ENCODE measurements at places on chromosomes 16 and 17.

GRCh38 chr17:78903101-78903779 is at the start of gene CEP295NL:
TSS of gene CEP295NL (minus strand) at chr17:78903201. CDS start at chr17:78901828, 1,373 bp downstream.
- DNase-seq, result no peak

DNA sequence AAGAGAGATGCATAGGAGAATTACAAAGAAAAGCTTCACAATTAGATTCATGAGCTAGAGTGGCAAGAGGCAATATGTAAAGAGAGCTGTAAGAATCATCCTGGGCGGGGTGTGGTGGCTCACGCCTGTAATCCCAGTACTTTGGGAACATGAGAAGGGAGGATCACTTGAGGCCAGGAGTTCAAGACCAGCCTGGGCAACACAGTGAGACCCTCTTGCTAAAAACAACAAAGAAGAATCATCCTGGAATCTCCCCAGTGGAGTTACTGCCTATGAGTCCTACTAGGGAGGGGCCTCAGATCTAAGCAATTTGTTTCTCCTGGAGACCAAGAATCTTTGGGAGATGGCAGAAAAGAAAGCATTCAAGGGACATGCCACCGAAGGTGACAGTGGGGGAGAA is 119.1 kb downstream of the HIC1 start:
- no peak for DNase-seq

DNA sequence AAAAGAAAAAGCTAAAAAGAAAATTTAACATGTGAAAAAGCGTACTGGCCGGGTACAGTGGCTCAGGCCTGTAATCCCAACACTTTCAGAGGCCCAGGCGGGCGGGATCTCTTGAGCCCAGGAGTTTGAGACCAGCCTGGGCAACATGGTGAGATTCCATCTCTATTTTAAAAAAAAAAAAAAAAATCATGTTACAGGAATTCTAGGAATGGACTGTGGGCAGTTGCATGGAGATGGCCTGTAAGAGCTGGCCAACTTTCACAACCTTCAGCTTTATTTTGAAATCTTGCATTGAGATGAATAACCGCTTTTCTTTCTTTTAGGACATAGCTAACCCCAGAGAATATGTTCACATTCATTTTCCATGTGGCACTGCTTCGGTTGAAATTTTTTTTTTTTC is 8.2 kb upstream of the CIAO3 start:
- no peak for DNase-seq

GRCh38 chr17:40363111-40363827 is 1.3 kb downstream of the GJD3 start:
- no peak for DNase-seq

GRCh38 chr17:1422885-1423284 is 22.9 kb upstream of the YWHAE start:
- no peak for DNase-seq

DNA sequence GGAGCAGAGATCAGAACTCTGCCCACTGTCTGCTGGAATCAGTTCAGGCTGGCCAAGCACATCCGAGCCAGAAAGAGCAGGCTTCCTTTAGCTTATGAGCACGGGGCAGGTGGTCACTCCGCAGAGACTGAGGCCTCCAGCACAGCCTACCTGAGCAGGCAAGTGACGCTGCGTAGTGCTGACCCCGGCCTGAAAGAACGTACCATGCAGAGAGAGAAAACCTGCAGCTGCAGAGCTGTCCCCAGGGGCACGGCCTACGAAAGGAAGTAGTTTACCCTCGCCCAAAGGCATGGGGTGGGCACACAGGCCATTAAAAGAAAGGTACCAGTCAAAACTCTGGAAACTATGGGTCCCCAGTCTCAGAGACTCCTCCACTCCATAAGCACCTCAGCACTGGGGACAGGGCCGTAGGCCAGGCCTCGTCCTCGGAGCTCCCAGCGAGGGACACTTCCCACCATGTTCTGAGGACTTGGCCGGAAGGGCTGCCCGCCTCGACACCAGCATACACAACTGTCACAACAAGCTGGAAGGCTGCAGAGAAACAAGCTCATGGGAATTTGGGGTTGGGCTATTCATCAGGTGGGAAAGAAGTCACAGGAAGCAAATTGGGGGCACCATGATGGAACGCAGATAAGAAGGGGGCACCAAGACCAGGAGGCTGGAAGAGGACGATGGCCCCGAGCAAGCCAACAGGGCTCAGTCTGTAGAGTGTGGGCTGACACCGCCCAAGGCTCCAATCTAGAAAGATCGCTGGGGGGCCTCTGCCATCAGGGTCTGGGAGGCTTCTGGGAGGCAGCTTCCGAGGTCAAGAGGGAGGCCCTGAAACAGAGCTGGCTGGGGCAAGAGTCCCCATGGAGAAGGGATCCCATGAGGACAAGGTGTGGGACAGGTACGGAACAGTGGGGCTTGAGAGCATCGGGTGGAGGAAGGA is 21.2 kb downstream of the MEAK7 start:
- no peak for DNase-seq

- DNase-seq, result no peak
Measured at GRCh38 chr17:78958641-78959127, 21.0 kb downstream of the LGALS3BP start.

DNA sequence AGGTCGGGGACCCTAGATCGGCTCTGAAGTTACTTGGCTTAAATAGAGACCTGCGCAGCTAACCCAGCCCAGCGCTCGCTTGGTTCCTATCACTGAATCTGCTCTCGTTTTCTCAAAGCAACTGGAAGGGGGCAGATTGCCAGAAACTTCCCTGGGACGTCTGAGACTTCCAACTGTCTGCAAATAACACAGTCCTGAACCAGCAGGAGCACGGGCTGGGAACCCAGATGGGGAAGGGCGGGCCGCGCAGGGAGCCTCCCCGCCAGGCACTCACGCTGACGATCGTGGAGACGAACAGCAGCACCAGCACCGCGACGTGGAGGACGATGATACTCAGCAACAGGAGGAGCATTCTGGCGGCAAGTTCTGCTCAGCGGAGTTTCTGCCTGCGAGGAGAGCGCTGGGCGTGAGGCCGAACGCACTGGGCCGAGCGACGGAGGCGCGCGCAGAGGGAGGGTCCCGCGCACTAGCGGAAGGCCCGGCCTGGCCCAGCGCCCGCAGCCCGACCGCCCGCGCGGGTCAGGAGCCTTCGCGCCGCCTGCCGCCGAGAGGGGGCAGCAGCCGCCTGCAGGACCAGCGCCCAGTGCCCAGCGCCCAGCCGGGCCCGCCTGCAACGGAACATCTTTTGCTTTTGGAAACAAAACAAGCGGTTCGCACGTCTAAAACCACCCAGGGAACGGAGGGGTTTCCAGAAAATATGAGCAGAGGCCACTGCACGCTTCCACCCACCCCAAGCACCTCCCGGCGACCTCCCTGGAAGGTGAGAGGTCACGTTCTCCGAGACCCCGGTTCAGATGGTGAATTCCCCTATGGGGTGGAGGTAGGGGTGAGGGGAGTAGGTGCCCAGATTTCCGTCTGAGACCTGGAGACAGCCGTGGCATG is 4.5 kb downstream of the PMP22 start:
- peak; percentile 70 for DNase-seq

GRCh38 chr16:88762941-88763340 is 22.1 kb downstream of the PIEZO1 start:
- DNase-seq, result no peak

- peak; percentile 7 for DNase-seq
Measured at GRCh38 chr17:13337864-13338371, 263.8 kb downstream of the HS3ST3A1 start.

- DNase-seq, result no peak
Measured at GRCh38 chr16:51845586-51846305, 694.7 kb upstream of the SALL1 start.

DNA sequence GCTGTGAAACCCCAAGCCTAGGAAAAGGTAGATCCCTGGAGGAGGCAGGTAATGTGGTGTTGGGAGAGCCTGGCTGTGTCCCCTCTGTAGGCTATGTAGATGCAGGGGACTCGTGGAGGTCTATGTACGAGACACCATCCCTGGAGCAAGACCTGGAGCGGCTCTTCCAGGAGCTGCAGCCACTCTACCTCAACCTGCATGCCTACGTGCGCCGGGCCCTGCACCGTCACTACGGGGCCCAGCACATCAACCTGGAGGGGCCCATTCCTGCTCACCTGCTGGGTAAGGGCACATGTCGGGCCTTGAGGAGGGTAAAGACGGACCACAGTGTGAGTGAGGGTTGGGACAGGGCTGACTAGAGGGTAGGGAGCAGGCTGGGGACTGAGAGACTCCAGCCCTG is 12.0 kb downstream of the ACE start:
- no peak for DNase-seq

GRCh38 chr17:55005520-55005919 is 37.0 kb downstream of the STXBP4 start:
- DNase-seq, result no peak

Data from NCI-H446 (cell line).